ENCODE measurements at places on chromosomes 6 and 20. TPM values are rescaled to one million over a fixed set of nuclear protein-coding genes. Genes with fewer than 3 reads are reported as not detected.

DNA sequence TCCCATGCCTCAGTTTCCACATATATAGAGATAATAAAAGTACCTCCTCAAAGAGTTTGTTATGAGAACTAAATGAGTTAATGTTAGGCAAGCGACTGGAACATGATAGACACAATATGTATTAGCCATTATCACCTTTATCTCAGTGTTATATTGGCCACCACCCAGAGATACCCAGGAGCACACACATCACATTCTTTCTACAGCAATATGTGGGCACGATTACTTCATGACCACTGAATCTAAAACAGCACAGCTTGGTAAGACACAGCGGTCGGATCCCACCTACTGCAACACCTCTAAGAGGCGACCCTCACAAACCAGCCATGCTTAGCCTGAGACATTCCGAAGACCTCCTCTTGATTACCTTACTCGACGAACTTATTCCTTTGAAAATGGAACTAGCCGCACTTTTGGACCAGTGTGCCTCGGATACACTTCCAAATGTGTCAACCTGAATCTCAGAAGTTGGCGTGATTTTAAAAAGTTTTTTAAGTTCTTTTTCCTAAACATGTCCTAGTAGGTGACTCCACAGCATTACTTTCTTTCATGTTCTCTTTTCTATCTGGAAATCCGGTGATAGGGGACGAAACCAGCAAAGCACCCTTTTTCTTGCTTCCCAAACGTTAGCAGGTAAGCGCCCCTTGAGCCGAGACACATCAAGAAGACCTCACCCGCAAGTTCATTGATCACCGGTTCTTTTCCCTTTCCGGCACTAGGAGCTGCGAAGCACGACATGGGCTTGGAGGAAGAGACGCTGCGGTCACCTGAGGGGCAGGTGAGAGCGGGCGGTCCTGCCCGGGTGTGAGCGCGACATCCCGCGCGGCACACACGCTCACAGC, 923 bp downstream of the GMDS start:
- no peak for DNase-seq

DNA sequence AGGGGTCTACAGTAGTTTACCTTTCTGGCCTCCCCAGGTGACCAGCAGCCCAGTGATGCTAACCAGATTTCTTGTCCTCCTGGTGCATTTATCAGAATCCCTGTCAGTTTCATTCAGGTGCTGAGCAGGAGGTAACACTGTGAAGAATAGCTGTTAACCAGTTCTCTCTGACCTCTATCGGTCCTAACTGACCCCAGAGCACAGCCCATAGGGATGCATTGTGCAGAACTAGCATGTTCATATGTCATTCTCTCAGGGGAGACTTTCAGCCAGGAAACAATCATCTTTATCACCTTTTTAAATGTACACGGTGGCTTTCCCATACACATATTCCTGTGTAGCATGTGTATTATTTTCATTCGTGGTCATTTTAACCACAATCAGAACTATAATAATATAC, 49.9 kb downstream of the CNR1 start:
- no peak for DNase-seq

Gene CTAGE9
- total RNA-seq: not detected

Gene ZSCAN31
- 64.0 TPM for total RNA-seq

- no peak for DNase-seq
These were observed 117.4 kb upstream of the HDGFL1 start for GRCh38 chr6:22451962-22452361.

DNA sequence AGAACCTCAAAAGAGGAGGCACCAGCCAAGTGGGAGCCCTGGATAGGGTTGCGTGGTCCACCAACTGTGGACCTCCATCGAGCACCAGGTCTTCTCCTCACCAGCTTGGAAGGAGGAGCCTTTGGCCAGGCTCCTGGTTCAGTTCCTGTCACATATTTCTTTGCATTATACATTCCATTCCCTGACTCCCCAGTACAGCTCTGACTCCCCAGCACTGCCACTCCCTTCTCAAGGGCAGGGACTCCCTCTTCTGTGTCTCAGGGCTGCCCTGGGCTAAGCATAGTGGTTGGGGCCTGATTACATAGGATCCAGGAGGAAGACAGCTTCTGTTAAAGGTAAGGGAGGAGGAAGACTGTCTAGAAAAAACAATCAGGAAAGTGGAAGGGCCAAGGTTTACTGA, 91.1 kb downstream of the MRPL14 start:
- peak; percentile 78 for DNase-seq

DNA sequence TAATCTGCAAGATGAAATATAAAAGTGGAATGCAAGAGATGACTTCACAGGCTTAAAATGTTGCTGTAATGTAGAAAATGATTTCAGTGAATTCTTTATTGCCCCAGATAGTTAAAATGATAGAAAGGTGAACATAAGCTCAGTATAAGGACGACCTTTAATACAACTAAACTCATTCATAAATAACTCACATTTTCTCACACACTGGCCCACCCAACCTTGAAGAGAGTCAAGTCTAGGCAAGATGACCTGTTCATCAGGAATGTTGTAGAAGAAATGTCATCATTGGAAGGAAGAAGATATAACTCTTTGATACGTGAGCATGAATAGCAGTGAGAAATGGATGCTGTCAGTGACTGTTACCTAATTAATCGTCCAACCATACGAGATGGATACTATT, 111.1 kb upstream of the SASH1 start:
- DNase-seq: no peak

DNA sequence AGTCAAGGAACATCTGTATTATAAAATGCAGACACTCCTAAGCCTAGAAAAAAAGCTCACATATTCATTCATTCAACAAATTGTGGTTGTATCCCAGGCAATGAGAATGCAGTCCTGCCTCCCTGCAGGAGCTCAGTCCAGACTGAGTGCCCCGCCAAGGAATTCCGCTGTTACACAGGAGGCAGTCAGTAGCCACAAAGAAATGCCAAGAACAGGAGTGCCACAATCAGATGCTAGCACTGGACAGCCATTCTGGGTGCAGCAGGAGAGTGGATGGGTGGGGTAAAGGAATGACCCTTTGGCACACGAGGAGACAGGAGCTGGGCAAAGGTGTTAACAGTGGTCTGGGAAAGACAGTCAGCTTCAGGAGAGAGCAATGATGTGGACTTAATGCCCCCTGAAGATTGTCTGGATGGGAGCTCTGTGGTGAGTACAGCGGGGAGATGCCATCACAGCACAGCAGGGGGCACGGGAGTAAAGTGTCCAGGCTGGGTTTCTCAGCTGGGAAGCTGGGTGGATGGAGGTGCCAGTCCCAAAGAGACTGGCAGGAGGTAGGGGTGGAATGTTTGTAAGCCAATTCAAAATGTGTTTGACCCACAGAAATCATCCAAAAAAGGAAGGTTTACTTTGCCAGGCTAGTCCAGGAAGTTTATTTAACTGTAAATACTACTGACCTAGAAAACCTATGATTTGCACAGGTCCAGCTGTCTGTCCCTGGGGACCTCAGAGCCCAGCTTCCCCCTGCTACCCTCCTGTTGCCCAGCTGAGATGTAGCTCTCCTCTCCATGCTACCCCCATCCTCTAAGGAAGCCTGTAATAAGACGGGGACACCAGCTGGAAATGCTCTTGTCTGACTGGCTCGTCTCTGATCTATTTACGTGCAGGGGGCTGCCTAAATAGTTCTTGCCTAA, 84.1 kb downstream of the SLC23A2 start:
- peak; percentile 50 for DNase-seq

GRCh38 chr6:155341130-155341828, 27.0 kb upstream of the TFB1M start:
- DNase-seq: no peak

DNA sequence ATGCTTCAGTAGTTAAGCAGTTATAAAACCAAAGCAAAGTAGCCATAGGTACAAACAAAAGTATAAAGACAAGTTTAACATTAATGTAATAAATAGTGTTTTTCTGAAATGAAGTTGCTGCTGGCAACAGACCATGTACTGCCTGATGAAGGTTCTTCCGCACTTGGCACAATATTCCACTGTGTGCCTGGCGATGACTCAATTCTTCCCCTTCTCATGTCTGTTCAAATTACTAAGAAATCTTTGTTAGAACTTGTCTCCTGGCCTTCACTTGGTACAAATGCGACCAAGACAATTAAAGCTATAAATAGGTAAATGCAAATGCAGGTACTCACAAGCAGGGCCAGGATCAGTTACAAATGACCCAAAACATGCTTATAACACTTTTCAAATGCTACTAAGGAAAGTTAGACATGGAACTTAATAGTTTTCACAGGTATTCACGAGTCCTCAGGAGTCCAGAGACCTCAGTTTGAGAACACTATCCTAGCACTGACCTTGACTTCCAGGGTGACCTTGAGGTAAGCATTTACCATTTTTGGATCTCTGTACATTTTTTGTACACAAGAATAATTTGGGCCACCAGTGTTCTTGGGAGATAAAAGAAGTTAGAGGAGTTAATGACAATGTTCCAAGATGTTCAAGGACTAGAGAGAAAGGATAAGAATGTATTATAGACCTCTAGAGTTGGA, 8.1 kb upstream of the DDR1 start:
- DNase-seq: no peak

DNA sequence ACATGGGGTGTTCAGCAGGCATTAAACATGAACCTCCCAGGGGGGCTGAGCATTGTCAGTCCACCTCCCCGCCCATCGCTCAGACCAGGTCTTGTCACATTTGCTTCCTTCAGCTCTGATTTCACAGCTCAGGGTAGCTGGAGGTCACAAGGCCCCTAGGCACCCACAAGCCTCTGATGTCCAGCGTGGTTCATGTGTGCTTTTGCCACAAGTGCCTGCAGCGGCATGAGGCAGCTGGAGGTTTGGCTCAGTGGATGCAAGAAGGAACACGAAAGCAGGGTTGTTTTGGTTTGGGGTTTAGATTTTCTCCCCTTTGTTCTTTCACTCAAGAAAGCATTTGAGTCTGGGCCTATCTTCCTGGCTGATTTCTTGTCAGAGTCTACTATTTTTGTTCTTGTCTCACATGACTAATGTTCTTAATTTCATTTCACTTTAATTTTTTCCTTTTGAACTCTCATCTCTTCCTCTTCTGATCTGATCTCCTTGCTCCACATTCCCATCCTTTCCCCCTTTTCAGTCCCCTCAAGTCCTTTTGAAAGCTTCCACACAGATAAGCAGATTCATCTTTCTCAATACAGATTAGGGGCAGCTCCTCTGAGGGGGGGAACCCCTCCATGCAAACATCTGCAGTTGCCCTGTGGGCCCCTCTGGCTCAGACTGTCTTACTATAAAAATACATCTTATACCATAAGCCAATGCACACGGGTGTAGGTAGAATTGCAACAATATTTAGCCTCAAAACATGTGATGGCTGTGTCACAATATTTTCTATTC, 68.1 kb upstream of the CEP85L start:
- DNase-seq: no peak

- DNase-seq: no peak
These were observed 52.3 kb downstream of the RNGTT start for GRCh38 chr6:88910922-88911778.

GRCh38 chr6:55277646-55278045, 49.6 kb upstream of the GFRAL start:
- DNase-seq: no peak

GRCh38 chr6:12119085-12119588, 107.0 kb downstream of the HIVEP1 start:
- DNase-seq: no peak

GRCh38 chr6:3755637-3756545, 4.4 kb upstream of the PXDC1 start:
- no peak for DNase-seq

DNA sequence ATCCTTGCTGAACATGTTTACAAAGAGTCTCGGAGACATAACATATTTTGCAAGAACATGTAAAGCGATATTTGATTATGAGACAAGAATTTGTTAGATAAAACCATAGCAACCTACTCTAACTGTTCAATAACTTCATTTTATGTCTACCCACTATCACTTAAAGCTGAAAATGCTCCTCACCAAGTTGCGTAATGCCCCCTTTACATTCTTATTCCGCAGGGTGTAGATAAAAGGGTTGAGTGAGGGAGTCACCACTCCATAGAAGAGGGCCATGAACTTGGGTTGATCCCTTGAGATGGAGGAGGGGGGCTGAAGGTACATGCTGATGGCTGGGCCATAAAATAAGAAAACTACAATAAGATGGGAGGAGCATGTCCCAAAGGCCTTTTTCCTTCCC, 29.9 kb downstream of the OR2J3 start:
- no peak for DNase-seq

DNA sequence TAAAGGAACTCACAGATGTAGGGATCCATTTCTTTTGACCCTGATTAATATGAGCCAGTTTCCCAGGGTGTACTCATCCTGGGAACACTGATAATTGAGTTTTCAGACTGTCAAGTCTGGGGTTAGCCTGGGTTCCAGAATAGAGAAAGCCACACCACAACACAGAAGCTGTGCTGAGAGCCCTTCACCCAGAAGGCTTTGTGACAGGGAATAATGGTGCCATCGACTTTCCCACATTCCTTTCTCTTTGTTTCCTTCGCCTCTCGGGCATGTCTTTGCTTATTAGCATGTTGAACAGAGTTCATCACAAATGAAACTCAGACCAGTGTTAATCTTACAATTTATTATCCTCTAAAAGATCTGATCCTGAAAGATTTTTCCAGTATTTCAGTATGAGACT, 95.0 kb downstream of the TCP11 start:
- no peak for DNase-seq

GRCh38 chr6:135325624-135326424, 144.7 kb downstream of the MYB start:
- no peak for DNase-seq

DNA sequence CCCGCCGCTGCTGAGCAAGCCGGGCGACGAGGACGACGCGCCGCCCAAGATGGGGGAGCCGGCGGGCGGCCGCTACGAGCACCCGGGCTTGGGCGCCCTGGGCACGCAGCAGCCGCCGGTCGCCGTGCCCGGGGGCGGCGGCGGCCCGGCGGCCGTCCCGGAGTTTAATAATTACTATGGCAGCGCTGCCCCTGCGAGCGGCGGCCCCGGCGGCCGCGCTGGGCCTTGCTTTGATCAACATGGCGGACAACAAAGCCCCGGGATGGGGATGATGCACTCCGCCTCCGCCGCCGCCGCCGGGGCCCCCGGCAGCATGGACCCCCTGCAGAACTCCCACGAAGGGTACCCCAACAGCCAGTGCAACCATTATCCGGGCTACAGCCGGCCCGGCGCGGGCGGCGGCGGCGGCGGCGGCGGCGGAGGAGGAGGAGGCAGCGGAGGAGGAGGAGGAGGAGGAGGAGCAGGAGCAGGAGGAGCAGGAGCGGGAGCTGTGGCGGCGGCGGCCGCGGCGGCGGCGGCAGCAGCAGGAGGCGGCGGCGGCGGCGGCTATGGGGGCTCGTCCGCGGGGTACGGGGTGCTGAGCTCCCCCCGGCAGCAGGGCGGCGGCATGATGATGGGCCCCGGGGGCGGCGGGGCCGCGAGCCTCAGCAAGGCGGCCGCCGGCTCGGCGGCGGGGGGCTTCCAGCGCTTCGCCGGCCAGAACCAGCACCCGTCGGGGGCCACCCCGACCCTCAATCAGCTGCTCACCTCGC, 1.5 kb downstream of the ARID1B start:
- DNase-seq: peak; percentile 31
